ENCODE measurements at places on chromosomes 13 and 19.
A peak's percentile ranks its signal among the peaks of the same experiment; 100 is the strongest.

GRCh38 chr19:50897191-50897607, 14.0 kb downstream of the KLK4 start:
- no peak for DNase-seq

DNA sequence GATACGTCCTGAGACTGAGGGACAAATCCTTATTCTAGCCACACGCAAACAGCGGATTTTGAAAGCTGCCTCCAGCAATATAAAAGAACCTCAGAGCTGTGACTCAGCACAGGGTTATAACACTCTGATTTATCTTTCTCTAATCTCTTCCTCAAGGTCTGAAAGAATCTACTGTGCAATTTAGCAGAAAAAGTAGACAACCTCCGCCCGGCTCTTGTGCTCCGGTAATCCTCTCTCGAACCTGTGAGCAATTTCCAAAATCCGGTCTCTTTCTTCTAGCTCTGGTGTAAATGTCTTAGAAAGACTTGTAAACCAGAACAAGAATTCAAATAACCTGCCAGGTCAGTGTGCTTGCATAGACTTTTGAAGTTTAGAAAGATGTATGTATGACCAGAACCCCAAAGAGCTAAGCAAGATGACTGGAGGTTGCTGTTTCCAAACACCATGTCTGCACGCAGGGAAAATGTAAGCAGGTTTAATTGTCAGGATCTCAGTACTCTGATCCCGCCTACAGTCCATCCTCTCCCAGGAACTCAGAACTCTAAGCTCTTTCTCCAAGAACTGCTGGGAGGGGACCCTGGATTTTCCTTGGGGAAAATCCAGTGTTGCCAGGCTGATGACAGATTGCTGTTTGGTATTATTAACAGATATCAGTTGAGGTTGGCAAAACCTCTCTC, 338.1 kb downstream of the RFC3 start:
- peak; percentile 12 for DNase-seq

DNA sequence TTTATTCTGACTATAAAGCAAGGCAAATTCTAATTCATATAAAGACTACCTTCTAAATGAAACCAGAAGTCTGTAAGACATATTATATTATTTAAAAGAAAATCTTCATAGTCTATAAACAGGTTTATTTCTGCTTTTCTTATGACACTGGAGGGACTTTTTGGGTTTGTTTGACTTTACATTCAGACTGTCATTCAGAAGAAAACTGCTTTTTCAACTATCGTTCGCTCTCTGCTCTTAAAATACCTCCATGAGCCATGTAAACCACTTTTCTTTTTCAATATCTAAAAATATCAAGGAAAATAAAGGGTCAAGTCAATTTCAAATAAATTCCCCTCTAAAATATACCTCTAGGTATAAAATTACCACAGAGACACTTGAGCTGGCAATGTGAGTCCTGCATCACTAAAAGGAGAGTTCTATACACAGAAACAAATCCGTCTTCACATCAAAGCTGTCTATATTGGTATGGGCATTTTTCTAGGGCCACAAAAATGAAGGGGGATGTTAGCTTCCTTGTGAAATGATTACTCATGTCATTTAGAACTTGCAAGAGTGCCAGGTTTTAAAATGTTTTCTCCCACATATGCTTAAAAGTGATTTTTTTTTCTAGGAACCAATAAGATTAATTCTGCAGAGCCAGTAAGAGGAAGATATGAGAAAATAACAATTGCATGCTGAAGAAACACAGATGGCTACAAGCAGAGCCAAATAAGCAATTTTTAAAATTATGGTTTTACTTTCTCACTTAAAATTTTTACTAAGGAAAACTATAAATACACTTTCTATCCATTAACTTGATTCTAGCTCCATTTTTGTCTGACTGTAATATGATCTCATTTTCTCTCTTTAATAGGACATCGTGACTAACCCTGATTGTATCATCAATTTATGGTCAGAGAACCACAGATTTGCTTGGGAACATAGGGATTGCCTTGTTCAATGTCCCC, 181.8 kb downstream of the TBC1D4 start:
- DNase-seq = peak; percentile 19

DNA sequence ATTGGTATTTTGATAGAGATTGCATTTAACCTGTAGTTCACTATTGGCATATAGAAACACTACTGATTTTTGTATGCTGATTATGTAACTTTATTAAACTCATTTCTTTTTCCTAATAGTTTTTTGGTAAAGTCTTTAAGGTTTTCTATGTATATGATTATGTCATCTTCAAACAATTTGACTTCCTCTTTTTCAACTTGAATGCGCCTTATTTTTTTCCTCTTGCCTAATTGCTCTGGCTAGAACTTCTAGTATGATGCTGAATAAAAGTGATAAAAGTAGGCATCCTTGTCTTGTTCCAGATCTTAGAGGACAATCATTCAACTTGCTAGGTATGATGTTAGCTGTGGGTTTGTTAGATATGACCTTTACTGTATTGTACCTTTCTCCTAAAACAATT, 1034.9 kb downstream of the PCDH9 start:
- DNase-seq = no peak

DNA sequence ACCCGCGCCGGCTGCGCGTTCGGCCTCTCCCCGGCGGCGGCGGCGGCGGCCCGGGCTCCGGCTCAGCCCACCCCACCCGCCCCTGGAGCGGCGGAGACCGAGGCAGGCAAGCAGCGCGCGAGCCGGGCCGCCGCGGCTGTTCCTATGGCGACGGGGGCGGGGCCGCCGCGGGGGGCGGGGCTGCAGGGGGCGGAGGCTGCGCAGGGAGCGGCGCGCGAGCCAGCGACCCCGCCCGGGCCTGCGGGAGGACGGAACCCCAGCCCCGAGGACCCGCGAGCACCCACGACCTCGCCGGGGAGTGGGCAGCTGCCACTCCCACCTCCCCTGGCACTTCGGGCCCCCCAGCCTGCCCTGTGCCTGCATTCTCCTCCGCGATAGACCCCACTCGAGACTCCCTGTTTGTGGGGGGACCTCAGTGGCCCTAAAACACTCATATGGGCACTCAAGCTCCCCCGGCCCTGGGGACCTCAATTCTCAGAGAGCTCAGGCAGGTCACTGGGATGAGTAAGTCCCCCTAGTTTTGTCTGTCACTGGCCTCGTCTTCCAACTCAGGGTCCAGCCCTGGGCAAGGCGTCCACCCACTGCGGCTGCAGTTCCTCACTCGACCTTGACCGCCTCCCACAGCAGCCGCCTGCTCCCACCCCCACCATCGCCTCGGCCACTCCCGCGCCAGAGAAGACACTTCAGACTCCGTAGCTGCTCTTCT, at the start of gene CTXN1:
TSS of gene CTXN1 (minus strand) at position 115 of the 706 bp plus-strand sequence. CDS start 597 bp downstream, outside the sequence.
- peak; percentile 77 for DNase-seq

GRCh38 chr13:113045251-113046127, 60.1 kb upstream of the F7 start:
- no peak for DNase-seq

- DNase-seq = no peak
Measured at GRCh38 chr19:29365836-29366417, 153.0 kb upstream of the UQCRFS1 start.

DNA sequence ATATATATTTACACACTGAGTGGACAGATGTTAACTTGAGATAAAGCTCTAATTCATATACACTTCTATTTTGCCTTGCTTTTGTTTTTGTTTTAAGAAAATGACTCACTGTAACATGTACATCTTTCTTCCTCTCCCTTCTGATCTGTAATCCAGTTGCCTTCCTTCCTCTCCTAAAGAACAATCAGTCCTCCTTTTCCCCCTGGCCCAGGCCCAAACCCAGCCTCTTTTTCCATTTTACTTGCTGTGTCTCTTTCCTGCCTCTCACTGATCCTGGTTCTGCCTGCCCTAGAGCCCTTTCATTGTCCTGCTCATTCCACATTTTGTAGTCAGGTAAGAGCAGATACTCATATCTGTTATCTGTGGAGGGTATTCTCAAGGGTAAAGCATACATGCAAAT, 50.8 kb downstream of the ZAR1L start:
- no peak for DNase-seq

GRCh38 chr19:37506387-37507166, at the start of gene ZNF793:
Gene ZNF793 (plus strand): TSS chr19:37506939. CDS start chr19:37523440, 16,501 bp downstream.
- DNase-seq = peak; percentile 78

DNA sequence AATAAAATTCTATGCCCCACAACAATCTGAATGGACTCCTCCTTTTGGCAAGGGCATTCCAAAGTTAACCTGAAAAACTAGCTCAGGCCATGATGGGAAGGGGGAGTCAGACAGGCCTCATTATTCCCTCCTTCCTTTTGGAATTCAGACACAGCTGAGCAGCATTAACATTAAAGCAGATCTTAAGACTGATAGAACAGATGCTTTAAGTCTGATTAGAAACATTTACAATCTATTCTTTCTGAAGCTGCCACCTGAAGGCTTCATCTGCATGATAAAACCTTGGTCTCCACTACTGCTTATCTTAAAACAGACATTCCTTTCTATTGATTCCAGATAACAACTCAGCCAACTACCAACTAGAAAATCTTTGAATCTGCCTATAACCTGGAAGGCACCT, 98.9 kb downstream of the UGGT2 start:
- DNase-seq = no peak

DNA sequence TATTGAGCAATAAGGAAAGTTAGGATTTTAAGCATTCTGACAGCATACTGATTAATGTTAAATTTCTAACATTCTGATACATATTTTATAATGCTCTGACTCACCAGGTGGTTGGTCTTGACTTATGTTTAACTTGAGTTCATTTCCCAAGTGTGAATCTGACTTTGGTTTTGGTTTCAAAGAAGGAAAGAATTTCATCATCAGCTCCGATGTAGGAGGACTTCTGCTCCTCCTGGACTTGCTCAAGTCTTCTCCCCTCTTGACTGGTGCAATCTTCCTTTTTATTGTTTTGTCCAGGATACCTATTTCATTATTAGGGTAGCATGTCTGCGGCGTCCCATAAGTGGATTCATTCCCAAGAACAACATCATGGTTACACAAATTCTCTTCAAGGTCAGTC, 141.3 kb downstream of the RNF17 start:
- DNase-seq = no peak

DNA sequence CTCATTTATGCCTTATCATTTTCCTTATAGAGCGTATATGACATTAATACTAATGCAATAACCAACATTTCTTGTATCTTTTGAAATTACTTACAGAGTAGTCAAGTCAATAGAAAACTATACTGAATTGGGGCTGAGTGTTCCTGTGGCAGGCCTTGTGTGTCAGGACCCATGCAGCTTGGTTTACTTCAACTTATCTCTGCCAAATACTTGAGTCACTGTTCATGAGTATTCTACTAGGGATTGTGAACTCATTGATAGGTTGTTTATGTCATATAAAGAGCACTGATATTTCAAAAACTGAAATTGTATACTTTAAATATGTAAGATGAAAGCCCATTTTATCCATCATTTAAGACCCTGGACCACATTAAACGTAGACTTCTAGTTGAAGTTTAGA, 688.6 kb upstream of the SLITRK1 start:
- DNase-seq = no peak

DNA sequence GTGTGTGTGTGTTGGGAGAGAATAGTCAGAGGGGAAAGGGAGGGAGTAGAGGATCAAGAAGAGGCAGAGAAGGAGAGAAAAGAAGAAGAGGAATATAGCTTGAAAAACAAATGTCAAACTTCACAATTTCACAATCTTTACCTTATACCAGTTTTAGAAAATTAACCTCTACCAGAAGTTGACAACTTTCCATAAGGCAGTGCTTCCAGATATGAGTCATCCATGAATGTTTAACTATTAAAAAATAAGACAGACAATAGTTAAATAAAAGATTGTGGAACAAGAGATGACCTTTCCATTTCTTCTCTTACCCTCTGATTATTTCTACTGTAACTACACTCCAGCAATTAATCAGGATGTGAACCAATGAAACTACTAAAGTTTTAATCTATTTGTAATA, 229.4 kb downstream of the ITGBL1 start:
- DNase-seq = no peak

DNA sequence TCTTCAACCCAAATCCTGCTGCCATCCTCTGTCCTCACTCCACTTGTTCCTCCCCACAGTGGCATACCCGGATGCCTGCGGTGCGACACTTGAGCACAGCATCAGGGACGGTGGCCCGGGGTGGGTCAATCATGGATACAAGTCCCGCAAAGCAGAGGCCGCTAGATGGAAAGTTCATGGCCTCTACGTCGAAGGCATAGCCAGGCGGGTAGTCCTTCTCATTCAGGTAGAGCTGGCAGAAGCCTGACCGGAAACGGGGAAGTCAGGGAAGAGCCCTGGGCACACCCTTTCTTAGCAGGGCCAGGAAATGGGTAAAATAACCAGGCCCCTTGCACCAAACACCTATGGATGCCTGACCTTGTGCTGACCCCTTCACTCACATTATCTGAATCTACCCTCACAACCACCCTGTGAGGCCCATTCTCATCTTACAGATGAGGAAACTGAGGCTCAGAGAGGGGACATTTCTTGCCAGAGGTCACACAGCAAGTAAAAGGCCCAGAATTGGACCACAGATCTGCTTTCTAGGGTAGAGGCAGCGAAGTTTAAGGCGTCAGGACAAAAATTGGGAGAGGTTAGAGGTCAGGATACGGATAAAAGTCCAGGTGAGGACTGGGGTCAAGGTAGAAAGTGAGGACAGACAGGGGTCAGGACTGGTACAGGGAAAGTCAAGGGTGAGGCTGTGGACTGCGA, 6.5 kb downstream of the ATP4A start:
- DNase-seq = no peak

GRCh38 chr13:110349239-110349638, 42.2 kb downstream of the COL4A2 start:
- DNase-seq = no peak

- peak; percentile 89 for DNase-seq
Measured at GRCh38 chr13:74210693-74211393, 76.6 kb upstream of the KLF12 start.

GRCh38 chr19:5309438-5310204, 31.0 kb downstream of the PTPRS start:
- DNase-seq = no peak

- DNase-seq = no peak
Measured at GRCh38 chr19:1663852-1664251, 11.4 kb upstream of the TCF3 start.

DNA sequence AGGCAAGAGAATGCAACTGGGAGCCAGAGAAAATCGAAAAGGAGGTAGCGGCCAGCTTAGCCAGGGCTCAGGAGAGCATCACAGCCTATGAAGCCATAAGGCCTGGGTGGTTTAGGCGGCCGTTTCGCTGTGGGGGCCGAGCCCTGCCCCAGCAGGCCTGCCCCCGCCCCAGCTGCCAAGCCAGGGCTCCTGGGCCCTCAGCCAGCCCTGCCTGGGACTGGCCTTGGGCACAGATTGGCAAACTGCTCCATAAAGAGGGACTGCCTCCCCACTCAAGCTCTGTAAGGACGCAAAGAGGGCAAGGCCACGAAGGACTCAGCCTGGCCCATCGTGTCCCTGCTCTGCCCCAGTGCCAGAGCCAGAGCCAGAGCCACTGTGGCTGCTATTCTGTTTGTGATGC, 10.2 kb downstream of the ZNF653 start:
- no peak for DNase-seq

- no peak for DNase-seq
Measured at GRCh38 chr13:40622761-40623160, 43.7 kb downstream of the FOXO1 start.

GRCh38 chr19:19662344-19662743, 1.1 kb downstream of the ATP13A1 start:
- no peak for DNase-seq

Measured in AG08395 (cell line).